ENCODE measurements at places on chromosomes 7 and 10.
A peak's percentile ranks its signal among the peaks of the same experiment; 100 is the strongest.

DNA sequence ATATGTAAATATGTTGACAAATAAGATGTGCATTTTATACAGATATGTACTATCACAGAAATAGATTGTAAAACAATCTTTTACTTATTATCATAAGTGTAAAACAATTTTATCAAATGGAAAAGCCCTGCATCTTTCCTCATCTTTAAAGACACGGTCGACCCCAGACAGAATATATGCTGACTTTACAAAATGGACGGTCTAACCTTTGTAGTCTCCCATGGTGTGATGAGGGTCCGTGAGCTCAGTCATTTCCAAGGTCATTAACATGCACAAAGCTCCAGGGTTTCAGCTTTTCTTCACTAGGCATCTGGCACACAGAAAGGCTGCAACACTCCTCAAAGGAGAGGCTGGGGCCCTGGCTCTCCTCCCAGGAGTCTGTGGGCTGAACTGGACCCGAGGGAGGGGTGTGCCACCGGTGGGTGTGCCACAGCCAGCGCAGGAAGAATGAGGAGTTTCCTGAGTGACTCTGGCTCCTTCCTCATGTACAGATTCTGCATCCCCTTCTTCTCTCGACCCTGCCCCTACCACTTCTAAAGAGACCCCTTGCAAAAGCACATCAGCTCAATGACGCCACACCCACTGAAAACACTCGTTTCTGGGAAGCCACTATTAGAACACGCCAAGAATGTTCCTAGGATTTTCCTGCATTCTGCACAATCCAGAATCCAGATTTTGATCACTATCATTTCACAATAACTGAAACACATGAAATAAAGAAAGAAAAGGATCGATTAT is 26.2 kb upstream of the ABLIM1 start:
- DNase-seq, result no peak

DNA sequence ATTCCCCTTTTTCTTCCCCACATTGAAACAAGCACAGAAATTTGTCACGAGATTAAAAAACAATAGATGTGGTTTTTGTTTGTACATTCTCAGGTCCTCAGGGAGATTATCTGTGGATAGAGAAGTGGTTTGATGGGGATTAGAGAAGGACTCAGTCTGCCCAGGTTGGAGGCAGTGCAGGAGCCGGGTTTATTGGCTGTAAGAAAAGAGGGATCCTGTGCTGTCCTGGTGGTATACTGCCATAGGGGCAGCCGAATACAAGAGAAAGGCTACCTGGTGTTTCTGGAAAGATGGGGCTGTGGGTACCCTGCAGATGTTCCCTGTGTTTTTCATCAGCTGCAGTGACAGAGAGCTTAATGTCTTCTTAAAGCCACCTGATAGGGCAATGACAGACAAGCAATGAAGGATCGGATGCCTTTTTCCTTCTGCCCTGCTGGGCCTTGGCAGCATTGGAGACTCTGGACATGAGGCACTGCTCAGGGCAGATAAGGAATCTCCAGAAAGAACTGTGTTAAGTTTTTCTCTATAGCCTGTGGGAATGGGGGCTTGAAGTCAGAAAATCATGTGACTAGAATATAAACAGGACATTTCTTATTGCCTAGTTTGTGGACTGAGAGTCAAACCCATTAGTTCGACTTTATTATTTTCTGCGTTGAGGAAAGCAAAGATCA is 18.1 kb upstream of the GPR141 start:
- DNase-seq, result peak; percentile 5

- no peak for DNase-seq
Measured at GRCh38 chr10:30254926-30255325, 94.2 kb downstream of the MTPAP start.

DNA sequence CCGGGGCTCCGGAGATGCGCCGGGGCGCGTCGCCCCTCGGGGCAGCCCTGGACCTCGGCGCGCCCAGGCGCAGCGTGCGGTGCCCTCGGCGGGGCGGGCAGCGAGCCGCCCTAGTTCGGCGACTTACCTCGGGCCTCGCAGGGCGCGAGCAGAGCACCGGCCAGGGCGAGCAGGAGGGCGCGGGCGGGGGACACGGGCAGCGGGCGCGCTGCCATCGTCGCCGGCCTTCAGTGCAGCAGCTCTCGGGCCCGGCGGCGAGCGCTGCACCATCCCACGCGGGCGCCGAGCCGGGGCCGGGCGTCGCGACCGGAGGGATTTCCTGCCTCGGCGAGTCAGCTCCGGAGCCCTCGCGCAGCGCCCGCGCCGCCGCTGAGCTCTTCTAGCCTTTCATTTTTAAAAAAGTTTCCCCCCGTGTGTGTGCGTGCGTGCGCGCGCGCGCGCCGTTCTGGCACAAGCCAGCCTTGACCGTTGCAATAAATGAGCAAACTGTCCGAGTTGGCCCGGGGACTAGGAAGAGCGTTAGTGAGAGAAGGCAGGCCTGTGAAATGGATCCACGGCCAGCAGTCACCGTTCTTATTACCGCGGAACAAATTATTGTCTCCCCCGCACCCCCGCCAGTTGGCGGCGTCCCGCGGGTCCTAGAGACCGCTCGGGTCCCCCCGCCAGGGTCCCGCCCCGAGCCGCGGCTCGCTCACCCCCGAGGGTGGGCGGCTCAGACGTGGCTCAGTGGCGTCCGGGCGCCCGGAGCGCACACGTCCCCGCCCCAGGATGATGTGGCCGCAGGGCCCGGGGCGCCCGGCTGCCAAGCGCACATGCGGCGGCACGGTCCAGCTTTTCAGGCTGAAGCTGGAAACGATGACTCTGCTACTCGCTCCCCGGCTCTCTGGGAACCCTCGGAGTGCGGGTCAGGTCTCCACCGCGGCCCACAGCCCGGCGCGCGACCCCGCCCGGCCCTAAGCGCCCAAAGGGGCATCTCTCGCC is at the start of gene ADAM12:
ADAM12 (minus strand) TSS at position 547 of the 981 bp plus-strand sequence; CDS start at position 215, 332 bp downstream.
- no peak for DNase-seq

DNA sequence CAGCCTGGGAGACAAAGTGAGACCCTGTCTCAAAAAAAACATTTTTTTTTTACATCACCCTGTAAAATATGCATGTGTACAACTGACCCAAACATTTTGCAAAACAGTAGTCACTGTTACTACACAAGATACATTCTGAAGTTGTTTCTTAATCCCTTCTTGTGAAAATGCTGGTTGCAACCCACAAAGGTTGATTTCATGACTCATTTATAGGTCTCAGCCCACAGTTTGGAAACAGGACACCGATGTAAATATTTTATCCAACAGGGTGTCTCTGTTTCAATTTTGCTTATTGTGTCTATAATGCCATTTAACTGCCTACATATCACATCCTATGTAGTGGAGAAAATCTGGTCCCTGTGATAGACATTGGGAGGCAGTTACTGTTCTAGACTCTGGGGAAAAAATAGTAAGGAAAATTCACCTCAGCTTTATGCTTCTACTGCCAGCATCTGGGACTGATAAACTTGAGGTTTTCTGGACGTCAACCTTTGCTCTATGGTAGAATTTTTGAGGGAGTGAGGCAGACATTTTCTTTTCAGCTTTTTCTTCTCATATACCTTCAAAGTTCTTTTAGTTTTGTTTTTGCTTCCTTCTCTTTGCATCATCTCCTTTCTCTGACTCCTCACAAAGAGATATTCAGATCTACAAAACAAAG is 1.6 kb upstream of the RAB19 start:
- DNase-seq, result no peak

- no peak for DNase-seq
Measured at GRCh38 chr7:96178581-96178980, 143.3 kb downstream of the SLC25A13 start.

DNA sequence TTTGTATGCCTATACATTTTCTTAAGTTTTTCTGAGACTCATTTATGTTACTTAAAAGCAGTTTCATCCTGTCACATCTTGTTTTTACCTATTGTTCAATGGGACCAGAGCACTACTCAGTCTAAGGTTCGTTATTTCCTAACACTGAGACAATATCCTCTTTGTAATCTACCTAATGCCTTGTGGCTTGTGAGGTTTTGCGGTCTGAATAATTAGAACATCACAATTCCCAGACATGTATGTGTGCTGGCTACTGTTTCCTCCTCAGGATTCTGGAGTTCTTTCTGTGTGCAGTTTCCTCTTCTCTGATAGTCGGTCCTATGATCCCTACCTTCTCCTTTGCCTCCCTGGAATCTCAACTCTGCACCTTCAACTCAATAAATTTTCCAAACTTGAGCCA is 620.2 kb downstream of the ANKRD7 start:
- no peak for DNase-seq

- no peak for DNase-seq
Measured at GRCh38 chr7:99840136-99840869, 12.5 kb downstream of the CYP3A43 start.
